ENCODE measurements at places on chromosomes 6 and 20.

- DNase-seq: no peak
Measured at GRCh38 chr6:42959917-42960242, 674 bp upstream of the GNMT start.

- no peak for DNase-seq
Measured at GRCh38 chr20:37161830-37162549, 17.1 kb upstream of the RPN2 start.

DNA sequence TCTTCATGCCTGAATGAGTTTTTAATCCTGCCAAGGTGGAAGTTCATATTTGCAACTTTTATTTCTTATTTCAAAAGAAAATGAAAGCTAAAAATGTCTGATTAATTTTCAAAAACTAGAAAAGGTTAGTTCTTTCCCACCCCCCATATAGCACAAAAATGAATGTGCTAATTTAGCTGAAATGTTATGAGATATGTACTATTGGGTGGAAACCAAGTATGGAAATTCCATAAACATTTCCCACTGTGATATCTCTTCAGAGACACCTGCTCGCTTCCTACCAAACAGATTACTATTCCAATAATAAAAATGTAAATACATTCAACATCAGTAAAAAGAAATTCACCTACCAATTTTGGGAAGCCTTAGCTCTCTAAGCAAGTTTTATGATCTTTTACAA lies 678.6 kb upstream of the ID4 start:
- no peak for DNase-seq

GRCh38 chr6:119314885-119315272 lies 34.7 kb downstream of the MAN1A1 start:
- no peak for DNase-seq

- no peak for DNase-seq
Measured at GRCh38 chr6:156918647-156919046, 141.5 kb downstream of the ARID1B start.

- DNase-seq: no peak
Measured at GRCh38 chr20:31806564-31807355, 12.4 kb upstream of the MYLK2 start.

GRCh38 chr20:8790442-8791074 lies 278.3 kb upstream of the PLCB4 start:
- DNase-seq: no peak

- no peak for DNase-seq
Measured at GRCh38 chr6:7731294-7731693, 5.4 kb downstream of the BMP6 start.

GRCh38 chr20:63768591-63769515 lies 29.3 kb downstream of the SLC2A4RG start:
- DNase-seq: no peak

GRCh38 chr6:34897716-34898115 lies 8.7 kb downstream of the ANKS1A start:
- no peak for DNase-seq

GRCh38 chr6:26534681-26535465 lies 3.3 kb upstream of the HMGN4 start:
- no peak for DNase-seq

DNA sequence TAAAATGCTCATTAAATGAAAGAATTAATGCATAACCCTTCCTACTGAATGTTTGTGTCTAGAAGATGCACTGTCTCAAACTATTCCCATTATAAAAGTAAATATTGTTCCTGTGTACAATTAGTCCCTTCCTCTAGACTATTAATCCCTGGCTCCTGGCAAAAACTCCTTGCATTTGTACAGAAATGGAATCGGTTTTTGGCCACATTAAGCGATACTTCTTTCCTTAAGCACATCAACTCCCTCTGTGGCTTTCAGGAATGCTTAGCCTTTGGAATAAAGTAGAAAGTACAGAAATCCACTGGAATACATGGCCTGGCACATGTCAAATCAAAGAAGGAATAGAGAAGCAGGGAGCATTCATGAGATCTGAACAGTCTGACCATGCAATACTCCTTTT lies 179.8 kb downstream of the GMPR start:
- DNase-seq: no peak

DNA sequence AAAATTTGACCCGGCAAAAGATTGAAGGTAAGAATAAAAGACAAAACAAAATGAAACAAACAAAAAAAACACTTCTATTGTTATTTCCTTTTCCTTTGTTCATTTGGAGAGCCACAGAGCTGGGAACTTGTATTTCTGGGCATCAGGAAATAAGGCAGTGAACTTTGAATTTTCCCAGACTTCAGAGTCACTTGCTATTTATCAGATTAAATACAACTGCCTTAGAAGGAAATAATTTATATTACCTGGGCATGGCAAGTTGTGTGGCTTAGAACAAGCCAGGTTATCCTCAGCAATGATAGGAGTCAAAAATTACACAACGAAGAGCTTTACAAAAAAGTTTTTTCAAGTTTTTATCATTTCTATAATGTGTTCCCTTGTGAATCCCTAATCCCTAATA lies 20.2 kb upstream of the MRAP2 start:
- DNase-seq: no peak

- no peak for DNase-seq
Measured at GRCh38 chr6:167805349-167806060, 21.2 kb upstream of the AFDN start.

GRCh38 chr6:71537717-71538116 lies 249.1 kb downstream of the OGFRL1 start:
- no peak for DNase-seq

DNA sequence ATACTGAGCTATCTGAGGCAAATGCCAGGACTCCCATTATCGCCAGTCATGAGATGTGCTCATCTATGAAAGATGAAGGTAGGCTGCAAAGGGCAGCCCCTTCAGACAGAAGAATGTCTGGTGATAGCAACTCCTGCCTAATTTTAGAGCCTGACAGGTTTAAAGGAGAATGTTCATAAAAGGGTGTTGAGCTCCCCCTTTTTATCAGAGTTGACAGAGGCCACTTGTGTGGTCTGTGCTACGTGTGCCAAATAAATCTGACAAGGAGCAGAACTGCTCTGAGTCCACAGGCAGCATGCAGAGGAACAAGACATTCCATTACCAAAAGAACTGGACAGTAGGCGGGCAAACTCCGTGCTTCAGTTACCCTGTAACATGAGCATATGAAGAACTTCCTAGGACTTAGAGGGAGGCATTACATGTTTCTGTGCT lies 101.8 kb downstream of the PREP start:
- no peak for DNase-seq

- no peak for DNase-seq
Measured at GRCh38 chr20:49169547-49169946, 18.6 kb downstream of the STAU1 start.

Data from activated naive CD4-positive, alpha-beta T cell treated with anti-CD3 and anti-CD28 coated beads, Interleukin-2, amount 50 U/mL, for 16 hours (primary cell).